ENCODE measurements at places on chromosomes 3 and 15.

DNA sequence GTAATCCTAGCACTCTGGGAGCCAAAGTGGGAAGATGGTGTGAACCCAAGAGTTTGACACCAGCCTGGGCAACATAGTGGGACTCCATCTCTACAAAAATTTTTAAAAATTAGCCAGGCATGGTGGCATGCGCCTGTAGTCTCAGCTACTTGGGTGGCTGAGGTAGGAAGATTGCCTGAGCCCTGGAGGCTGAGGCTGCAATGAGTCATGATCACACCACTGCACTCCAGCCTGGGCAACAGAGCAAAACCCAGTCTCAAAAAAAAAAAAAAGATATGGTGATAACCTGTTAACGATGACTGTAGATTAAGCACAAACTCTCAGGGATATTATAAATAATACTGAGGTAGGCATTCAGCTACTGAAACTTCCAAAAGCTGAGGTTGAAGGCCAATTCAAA is 107.5 kb downstream of the SLC49A4 start:
- DNase-seq, result no peak

- peak; percentile 75 for DNase-seq
Measured at GRCh38 chr3:155079746-155080487, at the start of gene MME. MME (plus strand) TSS chr3:155080319; CDS start chr3:155084168, 3,849 bp downstream.

DNA sequence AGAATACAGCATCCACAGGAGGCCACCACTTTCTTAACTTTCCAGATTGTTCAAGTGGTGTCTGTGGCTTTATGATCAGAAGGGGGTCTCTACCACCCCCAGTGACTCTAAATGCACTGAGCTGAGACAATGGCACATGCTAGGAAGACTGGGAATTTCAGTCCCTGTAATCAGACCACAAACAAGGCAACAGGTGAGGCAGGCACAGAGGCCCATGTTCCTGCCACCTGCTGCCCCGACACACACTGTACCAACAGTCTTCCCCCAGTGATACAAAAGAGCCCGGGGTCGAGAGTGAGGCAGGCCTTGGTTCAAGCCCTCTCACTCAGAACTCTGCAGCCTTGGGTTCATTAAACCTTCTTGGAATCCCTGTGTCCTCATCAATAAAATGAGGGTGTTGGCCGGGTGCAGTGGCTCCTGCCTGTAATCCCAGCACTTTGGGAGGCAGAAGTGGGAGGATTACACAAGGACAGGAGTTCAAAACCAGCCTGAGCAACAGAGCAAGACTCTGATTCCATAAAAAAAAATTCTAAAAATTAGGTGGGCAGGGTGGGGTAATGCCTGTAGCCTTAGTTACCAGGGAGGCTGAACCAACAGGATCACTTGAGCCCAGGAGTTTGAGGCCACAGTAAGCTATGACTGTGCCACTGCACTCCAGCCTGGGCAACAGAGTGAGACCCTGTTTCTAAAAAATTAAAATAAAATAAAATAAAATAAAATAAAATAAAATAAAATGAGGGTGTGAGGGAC is 55.8 kb downstream of the ADCY5 start:
- no peak for DNase-seq

DNA sequence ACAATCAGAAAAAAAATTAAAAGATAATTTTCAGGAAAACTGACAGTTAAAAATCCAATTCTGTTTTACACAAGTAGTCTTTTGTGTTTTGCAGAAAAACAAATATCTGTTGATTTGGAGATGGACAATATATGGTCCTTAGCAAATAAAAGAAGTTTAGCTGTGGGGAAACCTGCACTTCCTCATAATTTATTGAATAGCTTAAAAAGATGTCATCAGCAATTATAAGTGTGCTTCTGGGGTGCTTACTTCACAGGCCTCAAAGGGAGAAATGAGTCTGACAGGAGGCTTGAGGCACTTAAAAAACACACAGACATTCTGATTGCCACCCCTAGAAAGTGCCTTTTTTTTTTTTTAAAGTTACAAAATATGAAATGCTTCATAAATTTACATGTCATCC is 31.6 kb upstream of the CERS3 start:
- DNase-seq, result no peak

GRCh38 chr3:59632760-59633573 is 583.1 kb upstream of the CFAP20DC start:
- DNase-seq, result no peak

GRCh38 chr3:53223025-53223424 is 32.8 kb downstream of the TKT start:
- no peak for DNase-seq

DNA sequence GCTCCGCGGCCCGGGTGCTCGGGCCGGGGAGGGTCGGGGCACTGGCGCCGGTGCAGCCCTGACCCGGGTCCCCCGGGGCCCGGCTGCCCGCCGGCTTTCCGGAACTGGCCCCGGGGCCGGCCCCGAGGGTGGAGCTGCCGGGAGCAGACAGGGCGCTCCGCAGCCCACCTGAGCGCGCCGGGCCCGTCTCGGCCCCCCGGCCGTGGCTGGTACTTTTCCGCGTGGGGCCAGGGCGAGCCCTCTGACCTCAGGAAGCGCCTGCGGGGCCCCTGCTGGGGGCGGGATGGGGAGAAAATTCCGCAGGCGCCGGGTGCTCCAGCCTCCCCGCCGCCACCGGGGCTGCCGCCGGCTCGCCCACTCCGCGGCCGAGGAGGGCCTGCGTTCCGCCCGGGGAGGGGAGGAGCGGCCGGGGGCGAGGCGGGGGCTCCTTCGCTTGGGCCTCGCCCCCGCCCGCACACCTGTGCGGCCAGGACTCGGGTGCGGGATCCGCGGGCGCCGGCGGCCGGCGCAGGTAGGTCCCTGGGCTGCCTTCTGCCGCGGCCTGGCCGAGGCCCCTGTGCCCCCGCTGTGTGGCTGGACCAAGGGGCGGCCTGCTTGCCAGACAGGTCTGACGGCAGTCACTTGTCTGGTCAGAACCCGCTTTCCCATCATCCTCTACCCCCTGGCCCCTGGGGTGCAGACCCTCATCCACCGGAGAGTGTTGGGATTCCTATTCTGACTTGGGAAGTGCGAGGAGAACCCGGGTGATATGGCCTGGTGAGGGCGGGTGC is 3.5 kb downstream of the FURIN start:
- no peak for DNase-seq

DNA sequence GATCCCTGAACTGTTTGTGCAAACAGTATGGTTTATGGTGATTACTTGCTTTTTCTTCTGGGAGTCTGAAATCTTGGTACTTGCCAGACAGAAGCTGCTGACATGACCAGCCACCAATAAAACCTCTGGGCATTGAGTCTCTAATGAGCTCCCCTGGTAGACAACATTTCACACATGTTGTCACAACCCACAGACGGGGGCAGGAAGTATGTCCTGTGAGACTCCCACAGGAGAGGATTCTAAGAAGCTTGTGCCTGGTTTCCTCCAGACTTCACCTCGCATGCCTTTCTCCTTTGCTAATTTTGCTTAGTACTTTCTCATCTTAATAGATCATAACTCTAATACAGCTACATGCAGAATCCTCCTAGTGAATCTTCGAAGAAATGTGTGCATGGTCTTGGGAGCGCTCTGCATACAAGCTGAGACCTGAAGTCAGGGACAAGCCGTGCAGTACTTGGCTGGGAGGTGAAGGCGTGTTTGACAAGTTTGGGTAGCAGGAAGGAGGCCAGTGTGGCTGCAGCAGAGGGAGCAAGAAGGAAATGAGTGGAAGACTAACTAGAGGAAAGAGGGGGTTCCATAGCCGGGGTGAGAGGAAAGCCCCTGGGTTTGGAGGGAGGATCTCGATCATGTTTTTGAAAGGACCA is 49.0 kb downstream of the B3GNT5 start:
- DNase-seq, result no peak

- peak; percentile 41 for DNase-seq
Measured at GRCh38 chr3:182683453-182683852, 109.9 kb upstream of the ATP11B start.

DNA sequence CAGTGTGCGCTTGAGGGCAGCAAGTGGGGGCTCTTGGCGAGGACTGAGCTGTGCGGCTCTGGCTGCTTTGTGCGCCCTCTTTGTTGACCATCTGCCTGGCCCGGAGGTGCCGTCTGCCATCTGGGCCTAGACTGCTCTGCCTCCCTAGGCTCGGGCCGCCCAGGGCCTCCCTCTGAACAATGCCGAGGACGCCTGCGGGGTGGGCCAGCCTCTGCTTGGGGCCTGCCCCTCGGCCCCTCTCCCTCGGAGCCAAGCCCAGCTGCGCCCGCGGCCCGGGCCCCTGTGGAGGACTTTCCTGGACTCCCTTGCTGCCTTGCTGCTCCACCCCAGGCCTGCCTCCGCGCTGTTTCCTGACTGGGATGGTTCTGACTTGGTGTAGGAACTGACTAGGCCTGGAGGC is 31.9 kb upstream of the SPSB4 start:
- no peak for DNase-seq

DNA sequence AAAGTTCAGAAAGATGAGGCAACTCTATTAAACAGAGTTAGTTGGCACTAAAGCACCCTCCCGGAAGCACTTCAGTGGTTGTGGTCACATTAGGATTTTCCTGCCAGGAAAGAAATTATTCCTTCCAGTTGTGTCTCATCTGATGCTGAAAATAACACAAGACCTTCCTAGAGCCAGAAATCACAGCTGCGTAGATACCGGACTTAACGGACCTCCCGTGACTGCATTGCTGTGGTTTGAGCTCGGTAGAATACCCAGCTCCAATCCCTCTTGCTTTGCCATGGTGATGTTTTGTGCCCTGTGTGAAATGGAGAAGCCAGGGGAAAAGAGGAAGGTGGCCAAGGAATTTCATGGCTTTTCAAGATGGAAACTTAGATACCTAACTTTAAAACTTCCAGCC is 215.0 kb upstream of the IGF1R start:
- no peak for DNase-seq

DNA sequence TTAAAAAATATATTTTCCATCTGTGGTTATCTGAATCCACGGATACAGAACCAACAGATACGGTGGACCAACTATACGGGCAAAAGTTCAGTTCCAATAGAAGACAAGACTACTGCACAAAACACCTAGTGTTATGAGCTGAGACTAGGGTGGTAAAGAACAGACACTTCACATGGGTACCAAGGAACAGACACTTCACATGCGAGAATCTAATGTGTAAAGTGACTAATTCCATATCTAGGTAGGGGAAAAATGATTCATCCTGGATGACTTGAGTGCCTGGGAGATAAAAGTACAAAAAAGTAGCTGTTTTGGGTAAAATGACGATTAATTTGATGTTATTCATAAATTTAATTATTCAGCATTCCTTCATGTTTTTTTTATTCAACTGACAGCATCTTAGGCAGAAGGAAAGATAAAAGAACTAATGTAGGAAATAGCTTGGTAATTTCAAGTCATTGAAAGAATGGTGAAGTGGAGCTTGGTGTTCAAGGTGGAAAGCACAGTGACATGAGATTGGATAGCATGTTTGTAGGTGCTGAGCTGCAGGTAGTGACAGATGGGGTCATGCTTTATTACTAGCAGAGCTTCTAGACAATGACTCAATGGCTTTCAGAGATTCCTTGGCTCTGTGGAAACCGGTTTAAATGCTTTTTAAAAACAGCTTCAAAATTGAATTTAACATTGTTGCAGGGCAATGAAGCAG is 5.2 kb downstream of the CD200 start:
- no peak for DNase-seq

DNA sequence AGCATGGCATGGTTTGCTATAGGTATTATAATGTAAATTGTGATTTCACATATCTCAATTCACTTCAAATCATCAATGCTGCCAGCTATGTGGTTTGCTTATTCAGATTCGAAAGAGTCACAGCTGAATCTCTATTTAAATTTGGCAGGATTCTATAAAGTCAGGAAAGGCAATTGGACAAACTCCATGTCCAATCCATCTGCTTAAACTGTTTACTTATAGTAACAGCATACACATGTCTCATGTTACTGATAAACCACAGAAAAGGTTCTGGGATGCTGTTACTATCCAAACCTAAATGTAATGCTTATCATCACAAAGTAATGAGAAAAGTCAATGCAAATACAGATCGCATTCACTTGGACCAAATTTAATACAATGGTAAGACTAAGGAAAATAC is 229.7 kb downstream of the ISL2 start:
- peak; percentile 38 for DNase-seq

- DNase-seq, result no peak
Measured at GRCh38 chr15:80835336-80835735, 56.2 kb downstream of the CEMIP start.

GRCh38 chr15:98614681-98615080 is 33.7 kb upstream of the IGF1R start:
- DNase-seq, result no peak

GRCh38 chr3:56855856-56856512 is 54.2 kb upstream of the ARHGEF3 start:
- DNase-seq, result no peak

- peak; percentile 35 for DNase-seq
Measured at GRCh38 chr15:95292785-95293450, 1037.6 kb upstream of the NR2F2 start.

DNA sequence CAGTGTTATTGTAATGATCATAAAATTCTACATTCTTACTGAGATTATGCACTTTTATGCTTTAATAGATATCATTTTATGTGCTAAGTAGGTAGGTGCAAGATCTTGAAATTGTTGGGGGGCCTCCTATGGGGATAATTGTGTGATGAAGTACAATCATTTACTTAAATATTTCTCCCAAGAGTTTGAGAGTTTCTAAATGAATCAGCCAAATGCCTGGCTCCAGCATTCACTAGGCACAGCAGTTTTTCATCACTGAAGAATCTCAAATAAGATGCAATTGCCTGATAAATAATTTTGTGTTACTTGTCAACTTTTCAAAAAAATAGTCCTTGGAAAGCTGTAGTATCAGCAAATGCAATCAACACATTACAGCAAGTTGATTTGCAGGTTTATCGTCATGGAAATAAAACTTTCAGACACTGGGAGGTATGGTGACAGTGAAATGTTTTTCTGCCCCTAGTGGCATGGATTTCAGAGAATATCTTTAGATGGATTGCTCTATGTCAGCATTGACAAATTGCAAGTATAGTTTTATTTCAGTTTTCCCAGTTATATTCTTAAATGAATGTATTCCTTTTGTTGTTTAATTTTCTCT is 167.1 kb downstream of the NEK11 start:
- no peak for DNase-seq

GRCh38 chr3:13016083-13016720 is 57.0 kb downstream of the IQSEC1 start:
- DNase-seq, result no peak

- no peak for DNase-seq
Measured at GRCh38 chr3:33687406-33688010, 30.5 kb downstream of the CLASP2 start.

- peak; percentile 63 for DNase-seq
Measured at GRCh38 chr3:27312044-27312668, 57.0 kb downstream of the NEK10 start.

DNA sequence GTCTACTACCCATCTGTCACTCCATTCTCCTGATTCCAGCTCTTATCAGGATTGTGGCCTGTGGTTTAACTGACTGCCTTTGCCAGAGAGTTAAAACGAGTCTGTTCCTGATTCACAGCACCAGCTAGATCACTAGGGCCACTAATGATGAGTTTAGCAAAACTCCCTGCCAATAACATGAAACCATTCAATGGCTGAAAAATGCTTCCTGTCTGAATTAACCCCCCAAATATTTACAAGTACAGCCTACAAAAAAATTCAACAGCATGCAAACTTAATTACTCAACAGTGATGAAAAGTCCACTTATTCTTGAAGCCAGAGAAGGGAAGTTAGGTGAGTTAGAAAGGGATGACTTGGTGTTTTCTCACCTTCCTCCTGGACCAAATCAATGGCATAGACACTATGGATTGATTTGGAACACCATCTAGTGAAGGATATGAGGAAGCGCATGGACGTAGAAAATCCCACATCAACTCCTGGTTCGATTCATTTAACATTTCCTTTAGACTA is 141.4 kb downstream of the TGFBR2 start:
- DNase-seq, result no peak

GRCh38 chr3:11236588-11237461 is 35.4 kb upstream of the ATG7 start:
- DNase-seq, result peak; percentile 77

Data from LNCaP clone FGC (cell line).